GM12864 (cell line): ENCODE measurements at places on chromosomes 1 and 21.

DNA sequence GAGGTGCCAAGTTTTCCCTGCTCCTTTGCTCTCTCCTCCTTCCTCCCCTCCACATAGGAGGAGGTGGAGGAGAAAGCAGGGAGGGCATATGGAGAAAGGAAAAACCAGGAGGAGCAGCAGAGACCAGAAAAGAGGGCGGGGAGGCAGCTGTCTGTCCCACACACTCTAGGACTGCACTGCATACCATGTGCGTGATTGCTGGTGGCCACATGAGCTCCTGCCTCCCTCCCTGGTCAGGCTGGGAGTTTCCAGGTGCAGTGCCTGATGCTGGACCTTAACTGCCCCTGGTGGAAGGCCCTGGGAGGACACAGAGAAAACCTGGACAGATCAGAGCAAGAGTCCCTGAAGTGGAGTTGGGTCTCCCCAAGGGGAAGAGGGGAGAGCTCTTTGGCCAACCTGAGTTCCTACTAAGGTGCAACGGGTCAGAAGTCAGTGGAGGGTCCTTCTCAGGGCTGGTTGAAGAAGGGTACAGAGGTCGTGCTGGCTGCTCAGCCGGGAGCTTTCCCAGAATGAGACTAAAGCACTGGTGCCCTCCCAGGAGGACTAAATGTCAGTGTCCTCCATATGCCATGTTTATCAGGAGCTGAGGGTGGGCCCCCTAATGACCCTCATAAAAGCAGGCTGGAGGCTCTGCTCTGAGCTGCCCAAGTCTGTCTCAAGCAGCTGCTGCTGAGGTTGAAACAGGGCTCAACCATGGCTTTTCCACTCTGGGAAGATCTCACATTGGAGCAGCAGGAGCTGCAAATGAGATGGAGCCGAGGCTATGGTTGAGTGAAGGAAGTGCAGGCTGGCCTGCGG is 3.5 kb upstream of the LGR6 start:
- no peak for DNase-seq

GRCh38 chr1:233704170-233704897 is 90.4 kb downstream of the KCNK1 start:
- DNase-seq = no peak

DNA sequence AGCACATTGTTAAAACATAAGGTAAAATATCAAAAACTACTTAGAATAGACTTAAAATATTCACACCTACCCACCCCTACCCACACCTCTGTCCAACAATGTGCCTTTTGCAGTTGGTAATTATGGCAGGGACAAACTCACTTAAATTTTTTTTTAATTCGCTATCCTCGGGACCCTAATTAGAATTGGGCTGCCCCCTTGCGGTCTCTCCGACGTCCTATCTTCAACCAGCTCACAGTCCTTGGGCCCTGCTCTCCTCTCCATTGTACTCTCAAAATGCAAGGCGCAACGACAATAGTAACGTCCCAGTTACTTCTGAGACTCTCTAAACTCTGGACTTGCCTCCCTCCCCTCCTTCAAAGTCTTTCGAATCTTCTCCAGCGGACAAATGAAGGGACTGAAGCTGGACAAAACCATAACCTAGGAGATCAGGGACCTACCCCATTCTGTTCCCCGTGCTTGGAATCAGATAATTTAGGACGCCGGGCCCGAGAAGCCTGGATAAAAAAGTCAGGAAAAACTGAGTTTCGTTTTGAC is 1.1 kb upstream of the CIART start:
- DNase-seq = no peak

DNA sequence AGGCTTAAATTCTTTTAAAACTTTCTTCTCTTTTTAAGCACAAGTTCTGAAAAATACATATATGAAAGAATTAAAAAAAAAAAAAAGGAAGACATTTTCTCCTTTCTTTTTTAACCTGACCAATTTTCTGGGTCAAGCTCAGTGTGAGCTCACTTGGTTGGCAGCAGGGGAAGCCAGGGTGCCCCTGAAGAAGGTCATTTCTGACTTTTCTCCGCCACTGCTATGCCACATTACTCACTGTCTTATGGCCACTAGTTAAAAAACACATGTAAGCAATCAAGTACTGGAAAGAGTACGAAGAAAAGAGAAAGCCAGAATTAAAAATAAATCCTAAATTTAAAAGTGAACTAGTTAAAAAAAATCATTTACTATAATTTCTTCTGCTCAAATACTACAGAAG is 275.0 kb downstream of the NEGR1 start:
- no peak for DNase-seq

- peak; percentile 93 for DNase-seq
These were observed 11.5 kb upstream of the HCRTR1 start for GRCh38 chr1:31605908-31606427.

- DNase-seq = no peak
These were observed 625.8 kb downstream of the BRINP3 start for GRCh38 chr1:189851806-189852367.

DNA sequence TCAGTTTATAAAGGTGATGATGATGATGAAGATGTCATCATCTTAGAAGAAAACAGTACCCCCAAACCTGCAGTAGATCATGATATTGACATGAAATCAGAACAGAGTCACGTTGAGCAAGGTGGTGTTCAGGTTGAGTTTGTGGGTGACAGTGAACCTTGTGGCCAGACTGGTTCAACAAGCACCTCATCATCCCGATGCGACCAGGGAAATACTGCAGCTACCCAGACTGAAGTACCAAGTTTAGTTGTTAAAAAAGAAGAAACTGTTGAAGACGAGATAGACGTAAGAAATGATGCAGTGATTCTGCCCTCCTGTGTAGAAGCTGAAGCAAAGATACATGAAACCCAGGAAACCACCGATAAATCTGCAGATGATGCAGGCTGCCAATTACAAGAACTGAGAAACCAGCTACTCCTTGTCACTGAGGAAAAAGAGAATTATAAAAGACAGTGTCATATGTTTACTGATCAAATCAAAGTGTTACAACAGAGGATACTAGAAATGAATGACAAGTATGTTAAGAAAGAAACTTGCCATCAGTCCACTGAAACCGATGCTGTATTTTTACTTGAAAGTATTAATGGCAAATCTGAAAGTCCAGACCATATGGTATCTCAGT is 16.0 kb upstream of the CHAF1B start:
- no peak for DNase-seq

- DNase-seq = no peak
These were observed 8.4 kb downstream of the KCNN3 start for GRCh38 chr1:154861607-154862094.

DNA sequence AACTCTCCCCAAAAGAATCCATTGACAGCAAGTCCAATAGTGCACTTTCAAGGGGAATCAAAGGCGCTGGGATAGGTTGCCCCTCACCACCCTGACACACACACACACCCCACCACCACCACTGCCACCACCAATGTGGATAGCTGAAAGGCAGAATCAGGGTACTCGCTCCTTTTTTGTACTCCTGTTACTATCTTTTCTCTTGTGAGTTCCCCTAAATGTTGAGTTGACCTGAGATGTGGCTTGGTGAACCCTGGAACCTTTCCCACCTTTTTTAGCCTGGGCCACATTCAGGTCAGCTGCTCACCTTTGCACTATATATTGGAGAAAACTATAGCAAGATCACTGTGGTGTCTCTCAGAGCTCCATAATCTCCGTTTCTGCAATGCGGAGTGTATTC is 3.9 kb downstream of the S100A8 start:
- no peak for DNase-seq

DNA sequence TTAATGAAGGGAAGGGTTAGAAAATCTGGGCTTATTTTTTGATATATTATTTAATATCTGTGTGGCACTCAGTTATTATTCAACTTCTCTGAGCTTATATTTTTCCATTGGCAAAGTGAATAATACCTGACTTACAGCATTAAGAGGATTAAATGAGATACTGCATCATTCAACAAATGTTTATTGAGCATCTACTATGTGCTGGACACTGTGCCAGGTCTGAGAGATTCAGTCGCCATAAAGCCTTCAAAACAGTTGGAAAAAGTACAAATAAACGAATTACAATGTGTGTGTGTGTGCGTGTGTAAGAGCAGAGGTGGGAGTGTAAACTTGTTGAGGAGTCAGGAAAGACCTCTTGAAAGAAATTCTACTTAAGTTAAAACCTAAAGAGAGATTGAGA is 87.9 kb upstream of the CD53 start:
- no peak for DNase-seq

GRCh38 chr21:18987520-18988026 is 584.0 kb upstream of the TMPRSS15 start:
- DNase-seq = no peak

- DNase-seq = no peak
These were observed 66.5 kb downstream of the ST3GAL3 start for GRCh38 chr1:43773821-43774220.

DNA sequence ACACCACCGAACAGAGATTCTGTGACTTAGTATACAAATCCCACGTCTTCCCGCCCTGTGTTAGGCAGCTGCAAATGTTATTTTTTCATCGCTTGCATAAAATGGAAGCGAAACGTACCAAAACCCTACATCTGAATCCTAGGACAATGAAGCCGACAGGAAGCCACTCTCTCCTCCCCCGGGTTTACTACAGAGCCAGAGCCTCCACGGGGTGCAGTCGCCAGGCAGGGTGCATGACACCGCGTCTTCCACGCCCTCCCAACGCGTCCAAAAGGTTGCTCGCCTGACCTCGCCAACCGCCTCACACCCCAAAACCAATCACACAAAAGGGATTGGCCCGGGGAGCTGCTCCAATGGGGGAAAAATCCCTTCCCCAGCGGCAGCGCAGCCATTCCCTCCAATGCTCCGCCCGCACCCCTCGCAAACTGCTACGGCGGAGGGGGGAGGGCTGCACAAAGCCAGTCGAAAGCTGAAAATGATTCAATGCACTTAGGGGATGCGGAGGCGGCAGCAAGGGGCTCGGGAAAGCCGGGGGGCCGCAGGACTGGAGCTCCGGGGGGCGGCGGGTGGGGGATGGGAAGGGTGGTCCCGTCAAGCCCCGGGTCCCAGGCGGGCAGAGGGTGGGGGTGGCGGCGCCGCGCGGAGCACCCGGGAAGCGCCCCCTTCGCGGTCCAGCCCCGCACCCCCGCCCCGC is 701 bp downstream of the CEP170 start:
- DNase-seq = no peak

DNA sequence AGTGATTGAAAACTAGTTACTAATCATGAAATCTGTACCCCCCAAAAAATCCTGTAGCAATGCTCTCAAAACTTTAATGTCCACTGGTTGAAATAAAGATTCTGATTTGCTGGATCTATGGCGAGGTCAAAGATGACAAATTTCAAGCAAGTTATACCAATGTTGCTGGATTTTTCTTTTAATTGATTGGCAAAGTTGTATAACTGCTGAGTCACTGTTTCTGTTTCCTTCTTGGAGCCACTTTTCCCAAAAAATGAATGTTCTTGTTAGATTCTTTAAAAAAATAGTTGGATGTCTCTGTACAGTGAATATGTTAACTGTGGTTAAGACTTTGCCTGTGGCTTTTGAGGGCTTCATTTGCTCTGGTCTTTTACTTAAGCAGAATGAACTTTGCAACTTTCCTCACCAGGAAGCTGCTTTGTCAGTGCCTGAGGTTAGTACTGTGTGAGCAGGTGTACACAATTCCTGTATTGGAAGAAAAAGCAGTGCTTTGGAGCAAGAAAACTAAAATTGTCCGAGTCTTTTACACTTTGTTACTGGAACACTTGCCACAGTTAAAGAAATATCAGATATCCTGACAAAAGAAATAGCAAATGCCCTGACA is 1211.9 kb downstream of the MRPL39 start:
- no peak for DNase-seq
